ENCODE measurements at places on chromosomes 1 and 21.

GRCh38 chr21:25709684-25710265 is 24.9 kb downstream of the ATP5PF start:
- no peak for DNase-seq

GRCh38 chr1:155339515-155340097 is 18.9 kb downstream of the RUSC1 start:
- DNase-seq: no peak

DNA sequence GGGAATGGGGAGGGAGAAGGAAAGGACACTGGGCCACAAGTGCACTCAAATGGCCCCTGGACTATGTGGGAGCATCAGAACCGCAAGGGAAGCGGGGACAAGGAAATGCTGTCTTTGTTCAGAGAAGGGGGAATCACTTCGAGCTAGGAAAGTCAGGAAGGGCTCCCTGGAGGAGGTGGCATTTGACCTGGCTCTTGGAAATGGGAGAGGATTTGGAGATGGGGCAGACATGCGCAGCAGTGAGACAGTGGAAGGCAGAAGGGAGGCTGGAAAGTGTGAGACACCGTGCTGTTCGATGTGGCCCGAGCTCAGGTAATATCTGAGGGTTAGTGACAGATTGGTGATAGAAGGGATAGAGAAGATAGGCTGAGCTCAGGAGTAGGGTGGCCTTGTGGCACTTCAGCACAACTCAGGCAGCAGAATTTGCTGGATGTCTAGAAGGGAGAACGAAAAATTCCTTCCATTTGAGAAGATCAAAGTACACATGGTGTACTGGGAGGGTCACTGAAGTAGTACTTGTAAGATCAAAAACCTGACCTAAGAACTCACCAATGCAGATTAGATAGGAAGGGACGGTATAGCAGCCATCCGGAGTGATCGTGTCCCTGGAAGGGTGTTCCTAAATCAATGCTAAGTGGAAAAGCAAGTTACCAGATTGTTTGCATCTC is 25.4 kb downstream of the SLC1A7 start:
- DNase-seq: no peak

- no peak for DNase-seq
These were observed 360.2 kb downstream of the ADGRL2 start for GRCh38 chr1:82160903-82161302.

DNA sequence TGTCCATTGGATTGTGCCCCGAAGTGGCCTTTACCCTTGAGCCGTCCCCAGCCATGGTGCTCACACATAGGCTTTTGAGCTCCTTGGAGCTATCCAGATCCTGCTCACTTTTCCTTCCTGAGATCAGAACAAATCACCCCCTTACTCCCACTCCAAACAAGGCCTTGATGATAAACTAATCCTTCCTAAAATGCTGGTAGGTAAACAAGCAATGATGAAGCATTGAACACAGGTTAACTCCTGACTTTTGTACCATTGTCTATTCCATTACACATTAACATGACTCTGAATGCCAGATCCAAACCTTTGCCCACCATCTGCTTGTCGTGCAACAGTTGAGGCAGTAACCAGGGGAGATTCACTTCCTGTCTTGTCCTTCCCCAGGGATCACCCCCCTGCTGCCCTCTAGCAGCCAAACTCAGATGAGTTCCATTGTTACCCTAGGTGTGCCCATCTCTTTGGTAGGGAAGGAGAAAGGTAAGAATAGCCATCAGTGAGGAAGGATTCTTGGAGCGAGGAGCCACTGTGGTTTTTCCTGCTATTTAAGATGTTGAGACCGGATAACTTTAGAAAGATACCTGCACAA is 79.5 kb upstream of the DNAJC6 start:
- no peak for DNase-seq

GRCh38 chr21:25732091-25732760 is 2.5 kb downstream of the ATP5PF start:
- DNase-seq: no peak

GRCh38 chr1:208965351-208965750 is 618.2 kb upstream of the CAMK1G start:
- DNase-seq: no peak

- DNase-seq: no peak
These were observed 89.5 kb downstream of the CCDC30 start for GRCh38 chr1:42552636-42553035.

- peak; percentile 52 for DNase-seq
These were observed 44.3 kb downstream of the INAVA start for GRCh38 chr1:200938955-200939354.

GRCh38 chr1:201215531-201216357 is 25.1 kb downstream of the IGFN1 start:
- DNase-seq: no peak

DNA sequence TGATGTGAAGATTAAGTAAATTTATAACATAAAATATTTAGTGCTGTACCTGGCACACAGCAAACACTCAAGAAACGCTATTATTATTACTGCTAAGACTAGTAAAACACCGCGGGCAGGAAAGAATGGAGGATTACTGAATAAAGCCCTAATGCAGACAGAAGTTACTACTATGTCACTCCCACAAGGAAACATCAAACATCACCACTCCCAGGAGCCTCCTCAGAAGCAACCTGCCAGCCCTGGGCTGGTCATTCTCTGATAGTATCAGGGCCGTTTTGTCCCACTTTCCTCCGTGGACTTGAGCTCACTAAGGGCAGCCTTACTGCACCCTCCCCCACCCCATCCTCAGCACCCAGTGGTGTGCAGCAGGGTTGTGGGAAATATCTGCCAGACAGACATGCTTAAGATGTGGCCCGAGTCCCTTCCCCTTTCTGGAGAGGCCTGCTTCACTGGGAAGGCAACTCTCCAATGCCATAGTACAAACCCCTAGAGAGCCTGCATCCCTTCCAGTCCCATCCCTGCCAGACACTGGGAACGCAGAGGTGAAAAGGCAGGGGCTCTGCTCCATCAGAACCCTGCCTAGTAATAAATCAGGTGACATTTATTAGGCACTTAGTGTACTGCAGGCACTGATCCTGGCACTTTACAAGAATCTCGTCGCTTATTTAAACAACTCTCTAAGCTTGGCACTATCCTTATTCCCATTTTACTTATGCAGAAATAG is 41.7 kb upstream of the ECE1 start:
- DNase-seq: no peak

GRCh38 chr21:17433730-17434129 is 79.1 kb upstream of the CXADR start:
- DNase-seq: no peak

DNA sequence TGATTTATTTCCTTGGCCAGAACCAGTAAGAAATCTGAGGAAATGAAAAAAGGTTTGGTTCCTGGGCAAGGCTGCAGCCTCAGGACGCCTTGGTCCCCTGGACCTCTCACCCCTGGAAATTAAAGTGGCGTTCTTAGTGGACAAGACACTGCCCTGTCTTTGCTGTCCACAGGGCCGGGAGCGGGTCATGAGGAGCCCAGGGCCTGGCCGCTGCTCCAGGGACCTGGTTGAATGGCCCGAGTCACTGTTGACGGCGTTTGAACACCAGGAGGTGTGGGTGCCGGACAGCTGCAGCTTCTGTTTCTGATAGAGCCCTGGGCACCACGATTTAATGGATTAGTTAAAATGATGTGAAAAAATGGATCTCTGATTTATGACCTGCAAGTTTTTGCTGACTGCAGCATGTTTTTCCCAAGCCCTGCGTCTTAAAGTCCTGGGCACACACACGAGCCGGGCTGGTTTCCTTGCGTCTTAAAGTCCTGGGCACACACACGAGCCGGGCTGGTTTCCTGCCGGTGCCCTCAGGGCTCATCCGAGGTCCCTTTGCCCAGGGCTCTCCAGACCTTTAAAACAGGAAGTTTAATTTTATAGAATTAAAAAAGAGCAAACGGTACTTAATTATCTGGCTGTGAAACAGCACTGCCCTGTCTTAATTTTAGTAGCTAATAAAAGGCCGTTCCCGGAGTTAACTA is 74.1 kb upstream of the ACTRT2 start:
- no peak for DNase-seq

GRCh38 chr1:159196543-159196942 is 8.1 kb upstream of the ACKR1 start:
- DNase-seq: no peak

GRCh38 chr21:34135330-34135729 is 62.0 kb downstream of the MRPS6 start:
- no peak for DNase-seq

GRCh38 chr1:247647864-247648263 is 31.7 kb downstream of the OR13G1 start:
- DNase-seq: no peak

DNA sequence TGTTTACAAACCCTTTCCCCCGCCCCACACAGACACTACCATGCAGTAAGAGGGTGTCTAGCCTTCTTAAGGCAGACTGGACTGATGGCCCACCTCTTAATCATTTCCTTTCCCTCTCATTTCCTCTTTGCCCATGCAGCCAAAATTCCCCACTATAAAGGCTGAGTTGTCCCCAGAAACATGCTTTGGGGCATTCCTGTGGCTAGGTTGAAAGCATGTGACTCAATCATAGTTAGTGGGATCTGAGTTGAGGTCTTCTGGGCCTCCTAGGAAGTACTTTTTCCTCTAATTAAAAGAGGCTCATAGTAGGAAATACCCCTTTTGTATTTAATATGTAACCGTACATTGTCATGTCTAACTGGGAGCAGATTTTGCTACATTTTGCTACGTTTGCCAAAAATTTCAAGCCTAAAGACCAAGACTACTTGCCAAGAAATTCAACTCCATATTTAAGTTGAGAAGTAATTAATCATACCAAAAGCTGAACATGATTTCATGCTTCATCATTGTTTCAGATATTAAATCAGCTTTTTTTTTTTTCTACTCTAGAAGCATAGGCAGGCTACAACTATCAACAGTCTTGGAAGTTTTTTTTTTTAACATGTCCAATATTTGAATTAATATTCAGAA is 174.7 kb downstream of the ADGRL4 start:
- no peak for DNase-seq

GRCh38 chr1:108703939-108704338 is 8.8 kb upstream of the FNDC7 start:
- no peak for DNase-seq

- DNase-seq: no peak
These were observed 13.4 kb downstream of the A3GALT2 start for GRCh38 chr1:33307494-33307864.

DNA sequence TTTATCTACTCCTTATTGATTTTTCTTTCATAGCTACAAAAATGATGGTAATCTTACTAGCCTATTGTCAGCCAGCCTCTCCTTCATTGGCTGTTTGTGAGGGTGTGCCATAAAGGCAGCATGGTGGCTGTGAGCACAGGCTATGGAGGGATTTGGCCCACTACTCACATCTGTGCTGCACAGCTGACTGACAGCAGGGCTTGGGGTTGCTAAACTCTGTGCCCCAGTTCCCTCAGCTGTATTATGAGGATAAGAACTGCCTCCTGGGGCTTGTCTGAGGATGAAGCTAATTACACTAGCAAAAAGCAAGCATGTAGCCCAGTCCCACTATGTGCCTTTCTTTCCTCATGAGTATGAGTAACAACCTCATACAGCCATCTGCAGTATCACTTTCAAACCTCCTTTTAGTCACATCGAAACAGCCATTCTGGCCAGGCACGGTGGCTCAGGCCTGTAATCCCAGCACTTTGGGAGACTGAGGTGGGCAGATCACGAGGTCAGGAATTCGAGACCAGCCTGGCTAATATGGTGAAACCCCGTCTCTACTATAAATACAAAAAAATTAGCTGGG is 66.2 kb downstream of the COQ8A start:
- DNase-seq: no peak

- DNase-seq: no peak
These were observed 119.0 kb downstream of the ROR1 start for GRCh38 chr1:63892632-63893395.

GRCh38 chr21:37753122-37753599 is 163.1 kb downstream of the KCNJ6 start:
- DNase-seq: no peak

DNA sequence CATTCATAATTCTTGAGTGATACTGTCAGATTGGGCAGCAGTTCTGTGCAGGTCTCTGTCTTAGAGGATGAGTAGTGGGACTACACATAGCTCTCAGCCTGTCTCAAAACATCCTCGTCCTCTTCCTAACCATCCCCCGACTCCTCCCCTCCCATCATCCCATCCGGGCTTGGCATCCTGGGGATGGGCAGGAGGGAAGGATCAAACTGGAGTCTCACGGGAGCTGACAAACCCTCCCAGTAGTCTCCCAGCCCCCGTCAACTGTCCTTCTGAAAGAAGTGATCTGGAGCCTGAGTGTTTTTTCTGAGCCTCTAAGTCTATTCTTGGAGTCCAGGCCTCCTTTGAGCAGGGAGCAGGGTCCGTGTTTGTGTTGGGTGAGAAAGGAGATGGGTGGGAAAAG is 102.0 kb downstream of the PAX7 start:
- no peak for DNase-seq

DNA sequence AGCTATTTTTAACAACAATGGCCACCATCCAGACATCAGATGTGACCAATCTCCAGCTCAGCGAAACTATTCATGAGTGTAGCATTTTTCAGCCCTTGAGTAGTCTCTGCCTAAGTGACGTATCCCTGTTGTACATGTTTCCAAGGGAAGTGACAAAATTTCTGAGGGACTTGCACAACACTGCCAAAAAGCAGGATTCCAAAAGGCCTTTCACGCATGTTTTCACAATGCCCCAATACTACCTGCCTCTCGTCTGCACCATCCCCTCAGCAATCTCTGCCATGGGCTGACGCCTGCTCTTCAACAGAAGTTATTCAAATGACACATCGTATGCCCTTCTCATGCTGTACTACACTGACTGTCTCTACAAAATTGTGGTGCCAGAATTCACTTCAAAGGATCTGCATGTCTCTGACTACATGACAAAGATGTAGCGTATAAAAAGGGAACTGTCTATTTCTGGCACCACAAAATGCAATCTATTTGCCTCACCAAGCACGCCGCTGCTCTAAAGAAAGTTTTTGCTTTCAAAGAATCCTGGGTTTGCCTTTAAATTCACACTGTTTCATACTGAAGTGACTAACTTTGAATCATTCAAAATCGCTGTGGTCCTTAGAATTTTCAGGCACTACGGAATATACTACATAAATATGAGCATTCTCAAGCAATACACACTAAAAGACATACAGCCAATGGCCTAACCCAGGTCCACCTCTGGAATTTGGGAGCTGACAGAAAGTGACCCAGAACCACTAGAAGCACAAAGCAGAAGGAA is 32.9 kb downstream of the JAK1 start:
- DNase-seq: no peak

GRCh38 chr1:221723848-221724236 is 18.0 kb downstream of the DUSP10 start:
- no peak for DNase-seq

DNA sequence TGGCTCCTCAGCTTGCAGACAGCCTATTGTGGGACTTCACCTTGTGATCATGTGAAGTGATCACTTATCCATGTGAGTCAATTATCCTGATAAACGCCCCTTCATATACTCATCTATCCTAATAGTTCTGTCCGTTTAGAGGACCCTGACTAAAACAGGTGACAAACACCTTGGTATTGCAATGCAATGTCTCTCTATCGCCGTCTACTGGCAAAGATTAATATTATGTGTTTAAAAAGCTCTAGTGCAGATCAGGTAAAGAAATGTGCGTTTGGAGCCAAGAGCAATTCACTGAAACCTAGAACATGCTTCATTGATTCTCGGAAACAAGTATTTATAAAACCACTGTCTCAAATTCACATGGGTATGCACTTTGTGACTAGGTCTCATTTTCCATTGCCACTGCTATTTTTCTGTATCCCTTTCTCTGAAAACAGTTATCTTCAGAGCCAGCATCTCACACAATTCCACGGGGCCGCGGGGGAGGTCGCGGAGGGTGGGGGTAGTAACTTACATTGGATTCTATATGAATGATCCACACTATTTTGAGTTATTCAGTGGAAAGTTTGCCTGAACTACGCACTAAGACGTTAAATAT is 554.6 kb upstream of the NCAM2 start:
- no peak for DNase-seq

- no peak for DNase-seq
These were observed 17.2 kb downstream of the DRAXIN start for GRCh38 chr1:11708554-11709350.

Measured in CD4-positive, CD25-positive, alpha-beta regulatory T cell (primary cell).